ENCODE measurements at places on chromosomes 2 and 18. TPM values are rescaled to one million over a fixed set of nuclear protein-coding genes. Genes with fewer than 3 reads are reported as not detected.

The MATN3 gene
- 13.4 TPM for total RNA-seq

DNA sequence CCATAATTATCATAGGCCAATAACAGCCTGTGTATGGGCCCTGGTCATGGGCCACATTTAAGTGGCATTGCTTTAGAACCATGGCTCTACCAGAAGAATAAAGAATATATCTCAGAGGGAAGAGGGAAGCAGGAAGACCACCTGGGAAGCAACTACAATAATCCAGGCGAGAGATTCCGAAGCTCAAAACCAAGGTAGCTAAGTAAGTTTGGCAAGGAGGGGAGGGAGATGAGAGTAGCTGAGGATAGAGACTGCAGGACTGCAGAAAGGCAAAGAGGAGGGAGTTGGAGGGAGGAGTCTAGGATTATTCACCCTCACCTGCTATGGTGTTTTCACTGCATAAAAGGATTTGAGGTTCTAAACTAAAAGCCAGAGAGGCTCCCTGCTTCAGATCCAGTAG lies 293.5 kb downstream of the SETBP1 start:
- DNase-seq: no peak

DNA sequence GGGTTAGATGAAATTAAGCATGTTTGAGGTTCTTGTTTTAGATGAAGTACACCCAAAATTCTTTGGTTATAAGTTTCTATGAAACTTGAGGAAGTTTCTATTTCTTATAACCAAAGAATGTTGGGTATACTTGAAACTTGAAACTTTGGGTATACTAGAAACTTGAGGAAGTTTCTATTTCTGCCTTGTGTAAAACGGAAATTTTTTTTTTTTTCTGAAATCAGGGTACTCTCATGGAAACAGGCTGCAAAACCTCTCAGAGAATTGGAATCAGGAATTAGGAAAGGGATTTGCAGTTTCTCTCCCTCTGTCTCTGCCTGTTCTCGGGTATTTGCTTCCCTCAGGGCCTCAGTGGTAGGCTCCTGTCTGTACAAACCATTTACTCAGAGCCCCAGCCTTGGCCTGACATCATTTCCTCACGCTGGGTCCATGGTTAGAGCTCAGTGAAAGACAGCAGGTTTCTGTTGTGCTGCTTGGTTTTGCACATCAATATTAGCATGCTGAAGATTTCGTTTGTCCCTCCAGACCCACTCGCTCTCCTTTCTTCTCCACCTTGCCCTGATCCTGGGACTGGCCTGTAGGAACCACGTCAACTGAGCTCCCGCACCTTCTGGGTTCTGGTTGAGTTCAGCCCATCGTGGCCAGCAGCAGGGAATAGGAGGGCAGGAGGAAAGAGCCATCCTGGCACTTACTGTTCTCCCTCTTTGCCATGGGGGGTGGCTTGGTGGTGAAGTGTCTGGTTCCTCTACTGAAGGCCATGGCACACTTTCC lies 106.4 kb downstream of the POLR1A start:
- no peak for DNase-seq

GRCh38 chr2:232550354-232551249 lies at the start of the genes EIF4E2 and TIGD1:
TSS of gene EIF4E2 (plus strand) at chr2:232550689. CDS start at chr2:232550725, 36 bp downstream.
TSS of gene TIGD1 (minus strand) at chr2:232550557. CDS start at chr2:232549882, 675 bp downstream.
- DNase-seq: peak; percentile 88

- DNase-seq: no peak
Measured at GRCh38 chr18:25223211-25223610, 128.8 kb downstream of the ZNF521 start.

Data from A172 (cell line).